ENCODE measurements at places on chromosomes 16 and 17.

- DNase-seq: no peak
Measured at GRCh38 chr17:66555605-66556004, 253.2 kb downstream of the PRKCA start.

GRCh38 chr16:53714205-53715022 is 10.5 kb downstream of the FTO start:
- no peak for DNase-seq

DNA sequence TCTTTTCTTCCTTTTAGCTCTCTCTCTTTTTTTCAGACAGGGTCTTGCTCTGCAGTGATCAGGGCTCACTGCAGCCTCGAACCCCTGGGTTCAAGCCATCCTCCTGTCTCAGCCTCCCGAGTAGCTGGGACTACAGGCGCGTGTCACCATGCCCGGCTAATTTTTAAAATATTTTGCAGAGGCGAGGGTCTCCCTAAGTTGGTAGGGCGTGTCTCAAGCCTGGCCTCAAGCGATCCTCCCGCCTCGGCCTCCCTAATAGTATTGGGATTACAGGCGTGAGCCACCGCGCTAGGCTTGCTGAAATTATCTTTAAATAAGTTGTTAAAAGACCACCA is 797 bp upstream of the SNX11 start:
- no peak for DNase-seq

DNA sequence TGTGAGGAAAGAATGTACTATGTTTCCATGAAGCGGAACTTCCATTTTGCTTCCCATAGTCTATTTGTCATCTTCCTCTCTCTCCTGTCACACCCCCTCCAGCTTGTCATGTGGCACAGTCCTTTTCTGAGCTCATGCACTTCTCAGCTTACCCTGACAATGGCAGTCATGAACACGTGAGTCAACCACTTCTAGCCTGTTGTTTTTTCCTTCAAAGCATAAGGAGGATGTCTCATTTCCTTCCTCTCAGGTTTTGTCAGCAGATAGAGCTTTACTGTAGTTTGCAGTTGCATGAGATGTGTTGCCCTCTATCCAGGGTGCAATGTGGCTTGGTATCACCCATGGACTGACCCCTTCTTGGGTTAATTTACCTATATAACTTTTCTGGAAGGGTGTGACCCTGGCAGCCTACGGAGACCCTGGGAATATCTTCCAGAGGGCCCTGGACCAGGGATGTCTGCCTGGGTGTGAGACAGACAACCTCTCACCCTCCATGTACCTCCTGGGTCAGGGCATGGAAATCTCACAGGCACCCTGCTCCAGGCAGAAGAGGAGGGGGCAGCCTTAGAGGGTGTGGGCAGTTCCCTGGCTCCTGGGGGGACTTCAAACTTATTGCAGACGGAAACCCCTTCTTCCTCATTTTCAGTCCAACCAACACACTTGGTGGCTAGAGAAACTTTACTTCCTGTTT is 4.0 kb upstream of the ZNF267 start:
- no peak for DNase-seq

DNA sequence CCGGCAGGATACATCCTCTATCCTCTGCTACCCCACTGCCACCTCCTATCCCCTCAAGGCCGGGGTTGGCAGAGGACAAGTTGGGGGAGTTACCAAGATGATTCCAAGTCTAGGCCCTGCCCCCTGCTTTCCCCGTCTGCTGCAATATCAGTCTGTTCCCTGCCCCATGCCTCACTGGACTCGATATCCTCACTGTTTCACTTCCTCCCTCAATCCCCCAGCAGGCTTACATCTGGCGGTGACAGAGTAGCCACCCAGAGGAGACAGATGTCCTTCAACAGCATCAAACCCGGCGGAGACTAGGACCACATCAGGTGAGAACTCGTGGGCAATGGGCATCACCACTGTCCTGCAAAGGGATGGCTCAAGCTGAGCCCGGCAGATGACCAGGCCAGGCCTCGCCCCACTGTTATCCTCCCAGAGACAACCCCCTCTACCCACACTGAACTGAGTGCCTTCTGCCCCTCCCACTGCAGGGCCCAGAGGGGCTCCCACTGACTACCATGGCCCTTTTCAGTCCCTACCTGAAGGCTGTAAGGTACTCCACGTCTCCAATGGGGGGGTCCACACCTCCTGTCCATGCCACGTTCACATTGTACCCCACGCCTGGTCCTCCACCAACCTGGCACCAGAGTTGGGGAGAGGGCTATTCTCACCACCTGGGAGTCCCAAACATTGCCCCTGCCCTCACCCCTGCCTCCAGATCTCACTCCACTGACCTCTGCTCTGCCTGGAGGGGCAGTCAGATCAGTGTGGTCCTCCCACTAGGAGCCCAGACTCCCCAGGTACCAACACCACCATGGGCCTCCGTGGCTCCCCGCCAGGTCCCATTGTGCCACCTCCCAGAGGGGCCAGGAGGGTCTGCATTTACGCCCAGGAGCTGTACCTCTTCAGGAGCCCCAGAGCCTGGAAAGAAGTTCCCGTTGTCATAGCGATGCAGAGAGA is 9.6 kb downstream of the G6PC3 start:
- DNase-seq: no peak

- DNase-seq: no peak
Measured at GRCh38 chr17:2390199-2390836, 10.5 kb downstream of the MNT start.

GRCh38 chr17:44444735-44445105 is 55.3 kb upstream of the ITGA2B start:
- no peak for DNase-seq

DNA sequence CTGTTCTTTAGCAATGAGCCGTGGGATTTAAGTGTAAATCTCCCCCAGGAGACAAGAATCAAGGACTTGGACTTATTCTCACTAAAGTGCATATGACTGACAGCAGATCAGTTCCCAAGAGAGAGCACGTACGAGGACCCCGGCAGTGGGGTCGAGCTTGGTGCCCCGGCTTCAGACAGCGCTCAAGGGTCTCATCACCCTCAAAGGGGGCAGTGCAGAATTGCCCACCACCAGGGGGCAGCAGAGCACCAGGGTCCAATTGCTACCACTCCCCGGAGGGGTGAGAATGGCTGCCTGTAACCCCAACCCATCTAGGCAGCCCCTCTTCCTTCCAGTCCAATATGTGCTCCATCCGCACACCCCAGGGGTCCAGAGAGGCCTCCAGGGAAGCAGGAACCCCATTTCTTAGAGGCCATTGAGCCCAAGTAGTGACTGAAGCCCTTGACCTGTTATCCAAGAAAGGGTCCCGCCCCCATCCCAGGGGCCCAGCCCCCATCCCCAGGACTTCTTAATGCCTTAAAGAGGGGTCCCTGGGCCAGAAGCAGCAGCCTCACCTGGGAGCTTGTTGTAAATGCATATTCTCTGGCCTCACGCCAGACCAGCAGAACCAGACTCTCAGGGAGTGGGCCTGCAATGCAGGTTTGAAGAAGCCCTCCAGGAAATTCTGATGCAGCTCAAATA is 86.1 kb downstream of the ZDHHC7 start:
- peak; percentile 66 for DNase-seq

GRCh38 chr16:86297866-86298757 is 212.2 kb upstream of the FOXF1 start:
- no peak for DNase-seq

- peak; percentile 36 for DNase-seq
Measured at GRCh38 chr17:48970224-48970623, 1.8 kb upstream of the GIP start.

GRCh38 chr16:67664258-67664657 is 2.3 kb downstream of the ENKD1 start:
- no peak for DNase-seq

GRCh38 chr17:7842380-7843256 is 8.6 kb downstream of the KDM6B start:
- peak; percentile 55 for DNase-seq

GRCh38 chr16:3655030-3655395 is 522 bp downstream of the DNASE1 start:
- no peak for DNase-seq

DNA sequence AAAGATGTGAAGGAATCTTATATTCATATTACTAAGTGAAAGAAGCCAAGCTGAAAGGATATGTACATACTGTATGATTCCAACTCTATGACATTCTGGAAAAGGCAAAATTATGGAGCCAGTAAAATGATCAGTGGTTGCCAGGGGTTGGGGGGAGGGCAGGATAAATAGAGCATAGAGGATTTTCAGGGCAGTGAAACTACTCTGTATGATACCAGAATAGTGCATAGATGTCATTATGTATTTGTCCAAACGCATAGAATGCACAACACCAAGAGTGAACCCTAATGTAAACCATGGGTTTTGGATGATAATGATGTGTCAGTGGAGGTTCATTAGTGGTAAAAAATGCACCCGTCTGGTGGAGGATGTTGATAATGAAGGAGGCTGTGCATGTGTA is 71.0 kb upstream of the ZNF423 start:
- DNase-seq: no peak

- DNase-seq: no peak
Measured at GRCh38 chr17:64611369-64611768, 50.7 kb downstream of the SMURF2 start.

DNA sequence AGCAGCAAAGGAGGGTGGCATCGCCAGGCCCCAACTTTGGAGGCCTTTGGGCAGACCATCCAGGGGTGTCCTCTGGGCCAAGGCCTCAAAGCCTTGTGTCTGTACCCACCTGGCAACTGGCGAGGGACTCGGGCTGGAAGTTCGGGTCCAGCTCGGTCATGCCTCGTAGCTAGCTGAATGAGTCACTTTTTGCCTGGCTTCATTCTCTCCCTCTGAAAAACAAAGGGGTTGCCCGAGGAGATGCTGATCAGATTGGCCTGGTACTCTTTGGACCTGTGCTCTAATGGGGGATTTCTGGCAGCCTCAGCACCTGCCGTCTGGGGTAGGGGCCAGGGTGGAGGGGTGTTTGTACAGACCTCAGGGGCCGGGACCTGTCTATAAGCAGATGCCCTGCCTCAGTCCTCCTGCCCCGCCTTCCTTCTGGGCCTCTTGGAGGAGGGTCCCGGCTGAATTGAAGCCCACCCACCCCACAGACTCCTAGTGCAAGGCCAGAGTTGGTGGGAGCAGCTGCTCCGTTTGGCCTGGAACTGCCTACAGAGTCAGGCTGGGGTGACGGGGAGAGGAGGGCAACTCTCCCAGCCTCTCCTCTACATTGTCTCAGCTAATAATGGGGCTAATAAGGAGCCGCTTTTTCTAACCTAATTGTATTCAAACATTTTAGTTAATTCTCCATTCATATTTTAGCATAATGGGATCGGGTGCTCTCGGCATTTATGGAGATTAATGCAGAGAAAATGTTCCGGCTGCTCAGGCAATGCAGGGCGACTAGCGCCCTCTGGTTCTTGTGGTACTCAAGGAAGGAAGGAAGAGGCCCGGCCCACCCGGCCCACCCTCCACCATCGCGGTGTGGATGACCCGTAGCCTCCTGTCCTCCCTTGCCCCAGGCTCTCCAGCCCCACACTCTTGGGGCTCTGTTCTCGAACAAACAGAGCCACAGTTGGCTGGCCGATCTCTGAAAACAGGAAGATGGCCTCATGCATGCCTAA is 21.4 kb upstream of the ABCC3 start:
- no peak for DNase-seq

DNA sequence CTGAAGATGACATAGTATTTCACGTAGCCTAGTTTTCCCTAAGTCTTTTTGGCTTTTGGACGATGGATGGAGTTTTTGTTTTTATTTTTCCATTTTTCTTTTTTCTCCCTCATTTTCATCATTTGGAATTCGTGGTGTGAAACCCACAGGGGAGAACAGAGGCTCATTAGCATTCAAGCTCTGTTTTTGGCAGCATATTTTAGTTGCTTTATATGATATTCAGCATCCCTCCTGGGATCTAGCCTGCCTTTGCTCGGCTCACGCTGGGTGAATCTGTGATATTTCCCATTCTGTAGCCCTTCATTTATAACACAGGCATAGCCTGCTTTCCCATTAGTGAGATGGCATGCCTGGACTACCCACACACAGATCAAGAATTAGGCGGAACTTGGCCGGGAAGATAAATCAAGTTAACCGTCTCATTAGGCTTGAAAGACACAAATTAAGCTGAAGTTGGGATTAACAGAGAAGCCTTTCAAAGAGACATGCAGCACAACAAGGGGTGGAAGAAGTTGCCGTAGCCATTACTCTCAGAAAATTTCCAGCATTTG is 20.1 kb upstream of the CLEC19A start:
- DNase-seq: no peak
